ENCODE measurements at places on chromosomes 7 and 10.

GRCh38 chr7:83984591-83984990, 210.0 kb downstream of the SEMA3A start:
- DNase-seq, result no peak

GRCh38 chr7:90453259-90453891, 16.1 kb upstream of the PTTG1IP2 start:
- DNase-seq, result no peak

DNA sequence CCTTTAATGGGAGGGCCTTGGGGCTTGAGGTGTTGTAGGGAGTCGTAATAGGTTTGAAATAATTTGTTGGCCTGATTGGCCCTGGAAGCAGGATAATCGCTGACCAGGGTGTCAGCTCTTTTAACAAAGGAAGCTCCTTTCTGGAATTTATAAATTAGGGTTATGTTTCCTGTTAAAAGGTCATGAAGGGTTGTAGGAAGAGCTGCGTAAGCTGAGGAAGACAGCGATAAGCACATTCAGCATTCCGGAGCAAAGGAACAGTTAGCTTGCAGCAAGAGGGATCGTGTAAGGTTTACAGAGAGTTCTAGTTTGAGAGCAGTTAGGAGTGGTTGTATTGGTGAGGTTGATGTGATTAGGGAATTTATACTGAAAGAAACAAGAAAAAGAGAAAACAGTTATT, 21.3 kb downstream of the CPA4 start:
- no peak for DNase-seq

GRCh38 chr7:114102996-114103395, 184.2 kb upstream of the PPP1R3A start:
- DNase-seq, result no peak

GRCh38 chr7:91285696-91286355, 21.6 kb downstream of the FZD1 start:
- no peak for DNase-seq

- no peak for DNase-seq
Measured at GRCh38 chr7:21334906-21335305, 93.0 kb upstream of the SP4 start.
